Renal cortex interstitium (tissue), 15 donors: ENCODE measurements at places on chromosomes 2 and 18. TPM values are rescaled to one million over a fixed set of nuclear protein-coding genes. Genes with fewer than 3 reads are reported as not detected.

GRCh38 chr2:28332696-28333095 is 60.0 kb upstream of the FOSL2 start:
- DNase-seq: no peak

Gene SGO2
- 15.7 TPM for polyA plus RNA-seq

GRCh38 chr2:30427606-30428347 is 19.3 kb upstream of the LCLAT1 start:
- DNase-seq: no peak

DNA sequence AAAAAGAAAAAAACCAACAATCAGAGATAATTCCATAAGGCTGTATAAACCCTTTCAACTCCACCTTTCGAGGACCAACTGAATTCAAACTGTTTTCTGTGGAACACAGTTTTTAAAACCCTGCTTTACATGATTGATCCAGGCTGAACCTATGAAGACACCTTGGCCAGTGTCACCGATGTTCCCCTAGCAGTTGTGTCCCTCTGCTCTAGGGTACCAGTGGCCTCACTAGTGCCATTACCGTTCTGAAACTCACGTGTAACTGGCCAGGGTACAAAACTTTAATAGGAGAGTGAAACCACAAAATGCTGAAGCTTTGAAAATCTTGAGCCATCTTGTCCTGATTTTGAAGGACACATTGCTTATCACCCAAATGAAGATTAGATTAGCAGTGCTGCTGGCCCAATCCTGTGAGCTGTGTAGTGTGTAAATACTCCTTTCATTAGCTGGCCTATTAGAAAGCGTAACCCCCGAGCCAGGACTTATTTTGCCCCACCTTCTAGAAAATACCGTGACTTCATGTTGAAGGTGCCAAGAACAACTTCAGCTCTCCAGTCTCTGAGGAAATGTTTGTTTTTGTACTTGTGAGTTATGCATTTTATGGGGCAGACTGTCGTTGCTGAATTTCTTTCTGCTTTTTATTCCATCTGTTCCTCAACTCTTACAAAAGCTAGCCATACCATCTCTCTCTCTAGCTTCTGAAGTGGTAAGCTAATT is 147.8 kb upstream of the MAP3K20 start:
- no peak for DNase-seq

- peak; percentile 42 for DNase-seq
Observed at GRCh38 chr18:26574958-26575864, 26.9 kb upstream of the KCTD1 start.

DNA sequence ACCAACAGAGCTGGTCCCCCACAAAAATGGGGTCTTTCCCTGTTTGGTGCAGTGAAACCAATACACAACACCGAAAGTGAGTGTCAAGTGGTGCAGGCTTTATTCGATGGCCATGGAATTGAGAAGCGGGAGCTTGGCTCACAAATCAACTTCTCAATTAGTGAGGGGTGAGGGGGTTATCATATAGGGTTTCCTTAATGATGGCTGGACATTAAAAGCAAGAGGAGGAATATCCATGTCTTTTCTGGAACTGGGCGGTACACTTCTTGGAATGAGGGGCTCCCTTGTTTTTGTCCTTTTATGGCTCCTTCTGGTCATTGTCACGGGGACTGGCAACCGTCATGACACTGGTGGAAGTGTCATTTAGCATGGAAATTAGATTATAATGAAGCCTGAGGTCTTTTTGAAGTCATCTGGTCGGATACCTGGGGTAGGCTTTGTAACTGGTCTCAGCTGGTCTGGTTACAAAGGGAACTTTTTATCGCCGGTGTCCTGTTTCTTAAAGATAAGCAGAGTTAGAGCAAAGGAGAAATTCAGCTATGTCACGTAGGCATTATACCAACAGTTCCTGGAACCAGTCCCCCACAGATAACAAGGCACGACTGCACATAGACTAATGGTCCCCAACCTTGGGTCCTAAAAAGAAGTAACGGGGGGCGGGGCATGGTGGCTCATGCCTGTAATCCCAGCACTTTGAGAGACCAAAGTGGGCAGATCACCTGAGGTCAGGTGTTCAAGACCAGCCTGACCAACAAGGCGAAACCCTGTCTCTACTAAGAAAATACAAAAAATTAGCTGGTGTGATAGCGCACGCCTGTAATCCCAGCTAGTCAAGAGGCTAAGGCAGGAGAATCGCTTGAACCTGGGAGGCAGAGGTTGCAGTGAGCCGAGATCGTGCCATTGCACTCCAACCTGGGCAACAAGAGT is 93.5 kb upstream of the NDUFV2 start:
- no peak for DNase-seq

- DNase-seq: no peak
Observed at GRCh38 chr2:217897816-217898806, 104.7 kb downstream of the TNS1 start.

GRCh38 chr2:68689553-68690537 is 44.8 kb upstream of the ARHGAP25 start:
- no peak for DNase-seq

DNA sequence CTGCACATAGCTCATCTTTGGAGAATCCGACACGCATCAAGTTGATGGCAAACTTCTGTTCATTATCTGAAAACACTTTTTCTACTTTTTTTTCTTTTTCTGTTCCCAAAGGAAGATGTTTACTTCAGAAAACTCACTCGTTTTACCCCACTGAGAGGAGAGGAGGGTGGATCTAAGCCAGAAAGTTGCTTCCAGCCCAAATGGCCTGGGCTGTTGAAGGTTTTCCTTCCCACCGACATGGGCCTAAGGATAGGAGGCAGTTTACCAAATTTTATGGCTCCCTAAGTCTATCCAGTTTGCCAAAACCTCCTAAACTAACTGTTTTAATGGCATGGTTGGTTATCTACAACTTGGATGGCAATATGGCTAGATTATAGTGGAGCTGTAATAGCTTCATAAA is 70.4 kb downstream of the DDX1 start:
- no peak for DNase-seq

- no peak for DNase-seq
Observed at GRCh38 chr2:40286721-40287120, 165.2 kb downstream of the SLC8A1 start.

DNA sequence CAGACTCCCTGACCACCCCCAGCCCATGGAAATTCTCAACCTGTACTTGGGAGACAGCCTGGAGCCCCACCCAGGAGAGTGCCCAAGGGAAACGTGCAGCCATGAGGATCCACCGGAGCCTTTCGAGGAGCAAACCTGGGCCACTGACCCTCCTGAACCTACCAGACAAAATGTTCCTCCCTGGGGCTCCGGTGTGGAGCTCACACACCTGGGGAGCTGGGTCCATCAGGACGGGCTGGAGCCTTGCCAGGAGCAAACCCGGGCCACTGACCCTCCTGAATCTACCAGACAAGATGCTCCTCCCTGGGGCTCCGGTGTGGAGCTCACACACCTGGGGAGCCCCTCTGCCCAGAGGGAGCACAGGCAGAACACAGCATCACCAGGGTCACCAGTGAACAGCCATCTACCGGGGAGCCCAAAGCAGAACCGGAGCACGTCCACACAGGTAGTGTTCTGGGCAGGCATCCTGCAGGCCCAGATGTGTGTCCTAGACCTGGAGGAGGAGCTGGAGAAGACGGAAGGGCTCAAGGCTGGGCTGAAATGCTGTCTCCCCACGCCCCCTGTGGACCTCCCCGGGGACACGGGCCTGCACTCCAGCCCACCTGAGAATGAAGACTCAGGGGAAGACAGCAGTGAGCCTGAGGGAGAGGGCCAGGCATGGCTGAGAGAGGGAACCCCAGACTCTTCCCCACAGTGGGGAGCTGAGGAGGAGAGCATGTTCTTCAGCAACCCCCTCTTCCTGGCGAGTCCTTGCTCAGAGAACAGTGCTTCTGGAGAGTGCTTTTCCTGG is 8.9 kb downstream of the PSD4 start:
- DNase-seq: no peak

DNA sequence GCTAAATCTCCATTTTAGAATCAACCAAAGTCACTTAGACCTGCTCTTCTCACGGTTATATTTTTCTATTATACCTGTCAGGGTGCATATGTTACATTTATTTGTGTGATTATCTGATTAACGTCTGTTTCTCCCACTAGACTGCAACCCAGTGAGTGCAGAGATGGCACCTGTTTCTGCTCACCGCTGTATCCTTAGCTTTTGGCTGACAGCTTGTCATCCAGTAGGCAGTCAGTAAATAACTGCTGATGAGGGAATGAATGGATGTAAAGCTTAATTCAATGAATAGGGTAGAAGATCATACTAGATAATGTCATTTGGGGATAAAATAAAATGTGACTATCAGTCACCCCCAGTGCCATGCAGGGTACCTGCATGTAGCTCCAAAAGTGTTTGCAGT is 6.9 kb upstream of the CHRNA1 start:
- no peak for DNase-seq

DNA sequence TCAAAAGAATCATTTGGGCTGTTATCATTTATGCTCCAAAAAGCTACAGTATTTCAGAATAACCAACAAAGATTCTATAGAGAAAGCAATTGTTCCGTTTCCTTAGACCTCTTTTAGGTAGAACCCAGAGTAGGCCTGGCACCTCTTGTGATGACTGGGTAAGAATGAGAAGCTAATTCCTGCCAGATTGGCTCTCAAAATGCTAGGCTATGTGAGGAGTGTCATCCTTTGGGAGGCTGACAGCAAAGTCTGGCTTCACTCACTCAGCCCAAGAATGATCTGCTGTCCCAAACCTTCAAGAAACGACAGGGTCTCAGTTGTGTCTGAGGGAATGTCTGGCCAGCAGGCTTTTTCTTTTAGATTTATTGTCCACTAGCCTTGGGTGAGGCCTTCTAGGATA is 4.5 kb downstream of the CERS6 start:
- DNase-seq: no peak

GRCh38 chr18:49841236-49842217 is 28.2 kb upstream of the ACAA2 start:
- DNase-seq: no peak

- no peak for DNase-seq
Observed at GRCh38 chr2:2827046-2827636, 496.1 kb upstream of the MYT1L start.

DNA sequence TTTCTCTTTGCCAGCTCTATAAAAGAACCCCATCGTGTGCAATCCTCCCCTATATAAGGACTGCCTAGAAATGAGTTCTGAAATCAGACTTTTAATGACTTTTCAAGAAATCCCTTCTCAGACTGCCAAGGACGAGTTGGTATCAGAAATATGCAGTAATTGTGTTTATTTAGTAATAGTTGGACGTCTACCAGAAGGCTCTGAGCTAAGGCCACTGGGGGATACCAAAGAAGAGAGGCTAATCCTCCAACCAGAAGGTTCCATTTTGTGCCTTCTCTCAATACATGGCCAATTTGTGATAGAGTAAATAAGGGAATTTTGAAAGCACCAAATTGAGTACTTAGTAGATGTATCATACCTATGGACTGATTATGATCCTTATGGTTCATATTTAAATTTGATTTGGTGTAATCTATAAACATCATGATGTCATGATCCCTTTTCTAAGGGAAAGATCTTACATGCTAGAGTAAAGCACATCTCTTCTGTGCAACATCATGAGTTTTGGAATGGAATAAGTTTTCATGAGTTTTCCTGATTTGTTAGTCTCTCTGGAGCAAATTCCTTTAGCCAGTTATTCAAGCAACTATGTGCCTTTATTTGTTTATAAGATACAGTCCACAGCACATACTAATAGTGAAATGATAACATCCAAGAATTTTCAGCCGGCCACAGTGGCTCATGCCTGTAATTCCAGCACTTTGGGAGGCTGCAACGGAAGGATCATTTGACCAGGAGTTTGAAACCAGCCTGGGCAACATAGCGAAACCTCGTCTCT is 82.2 kb upstream of the LTBP1 start:
- DNase-seq: no peak

Gene UPP2
- polyA plus RNA-seq: 9.3 TPM

DNA sequence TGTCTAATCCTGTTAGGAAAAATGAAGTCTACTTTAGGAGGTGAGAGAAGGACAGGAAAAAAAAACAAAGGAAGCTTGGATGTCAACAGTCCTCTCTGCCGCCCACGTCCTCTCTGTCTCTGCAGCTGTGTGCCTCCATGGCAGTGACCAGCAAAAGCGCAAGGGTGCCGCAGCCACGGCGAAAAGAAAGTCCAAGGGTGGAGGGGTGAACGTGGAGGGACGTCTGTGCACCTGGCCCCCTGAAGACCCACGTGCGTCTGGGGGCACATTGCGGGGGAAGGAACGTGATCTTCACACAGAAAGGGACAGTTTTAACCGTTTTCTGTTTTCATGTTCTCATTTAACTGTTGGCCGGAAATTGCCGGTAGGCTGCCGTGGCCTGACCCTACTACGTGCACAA is 152.7 kb downstream of the MBP start:
- DNase-seq: no peak

DNA sequence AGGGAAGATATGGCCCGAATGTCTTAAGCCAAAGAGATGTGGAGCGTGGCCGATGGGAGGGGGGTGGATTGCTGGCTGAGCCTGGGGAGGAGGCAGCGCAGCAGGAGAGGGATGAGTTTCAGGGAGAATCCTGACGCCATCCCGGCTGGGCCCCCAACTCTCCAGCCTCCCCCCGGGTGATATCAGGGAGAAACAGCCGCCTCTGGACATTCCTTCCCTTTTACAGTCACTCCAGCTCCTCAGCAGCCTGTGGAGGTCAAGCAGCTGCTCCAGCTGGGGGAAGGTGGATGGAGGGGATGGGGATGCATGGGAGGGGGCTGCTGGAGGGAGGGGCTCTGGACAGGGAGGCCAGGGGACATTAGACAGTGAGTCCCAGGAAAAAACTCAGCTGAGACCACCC is 9.5 kb upstream of the DES start:
- no peak for DNase-seq

DNA sequence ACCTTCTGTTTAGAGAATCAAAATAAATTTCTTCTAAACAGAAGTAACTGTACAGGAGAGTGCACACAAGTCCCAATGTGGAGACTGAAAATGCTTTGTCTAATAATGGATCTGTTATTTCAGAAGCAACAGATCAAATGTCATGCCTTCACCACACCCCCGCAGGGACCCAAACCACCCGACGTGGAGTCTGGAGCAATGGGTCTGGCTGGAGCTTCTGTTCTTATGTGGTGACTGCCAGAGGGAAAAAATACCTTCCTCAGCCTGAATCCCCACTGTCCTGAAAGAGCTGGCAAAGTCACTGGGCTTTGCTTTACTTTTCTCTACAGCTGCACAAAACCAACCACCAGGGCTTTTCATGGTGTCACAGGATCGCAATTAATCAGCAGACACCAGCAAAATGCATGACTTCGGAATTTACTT is 119.0 kb upstream of the ZFP36L2 start:
- no peak for DNase-seq

- DNase-seq: no peak
Observed at GRCh38 chr2:211741966-211742365, 796.6 kb downstream of the ERBB4 start.

GRCh38 chr2:111897924-111898702 is at the start of gene MERTK:
MERTK (plus strand) TSS chr2:111898607; CDS start chr2:111898736, 129 bp downstream.
- DNase-seq: peak; percentile 89

GRCh38 chr18:10877987-10878386 is 271.4 kb downstream of the PIEZO2 start:
- no peak for DNase-seq

GRCh38 chr2:80968450-80968849 is 663.9 kb upstream of the LRRTM1 start:
- no peak for DNase-seq

Gene L3MBTL4
- 7.3 TPM for polyA plus RNA-seq
